Esophagus squamous epithelium (tissue), 5 donors: ENCODE measurements at places on chromosomes 12 and 14.

DNA sequence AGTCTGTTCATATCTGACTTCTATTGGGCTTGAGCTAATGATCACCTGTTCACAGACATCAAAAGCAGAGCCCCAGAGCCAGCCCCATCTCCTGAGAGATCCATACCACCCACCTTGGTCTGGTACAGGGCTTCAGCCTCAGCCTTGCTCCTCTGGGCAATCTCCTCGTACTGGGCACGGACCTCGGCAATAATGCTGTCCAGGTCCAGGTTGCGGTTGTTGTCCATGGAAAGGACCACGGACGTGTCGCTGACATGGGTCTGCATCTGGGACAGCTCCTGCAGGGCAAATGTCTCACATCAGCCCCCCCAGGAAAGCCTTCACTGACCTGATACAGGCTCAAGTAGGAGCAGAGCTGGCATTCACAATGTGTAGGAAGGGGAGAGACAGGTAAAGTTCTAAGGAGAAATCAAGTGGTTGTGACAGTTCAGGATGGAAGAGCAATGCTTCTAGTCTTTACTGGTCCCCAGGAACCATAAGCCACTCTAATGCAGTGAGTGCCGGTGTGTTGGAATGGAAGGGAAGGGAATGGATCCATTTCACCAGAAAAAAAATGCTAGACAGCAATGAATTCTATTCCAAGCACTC is 5.2 kb downstream of the KRT4 start:
- no peak for DNase-seq

DNA sequence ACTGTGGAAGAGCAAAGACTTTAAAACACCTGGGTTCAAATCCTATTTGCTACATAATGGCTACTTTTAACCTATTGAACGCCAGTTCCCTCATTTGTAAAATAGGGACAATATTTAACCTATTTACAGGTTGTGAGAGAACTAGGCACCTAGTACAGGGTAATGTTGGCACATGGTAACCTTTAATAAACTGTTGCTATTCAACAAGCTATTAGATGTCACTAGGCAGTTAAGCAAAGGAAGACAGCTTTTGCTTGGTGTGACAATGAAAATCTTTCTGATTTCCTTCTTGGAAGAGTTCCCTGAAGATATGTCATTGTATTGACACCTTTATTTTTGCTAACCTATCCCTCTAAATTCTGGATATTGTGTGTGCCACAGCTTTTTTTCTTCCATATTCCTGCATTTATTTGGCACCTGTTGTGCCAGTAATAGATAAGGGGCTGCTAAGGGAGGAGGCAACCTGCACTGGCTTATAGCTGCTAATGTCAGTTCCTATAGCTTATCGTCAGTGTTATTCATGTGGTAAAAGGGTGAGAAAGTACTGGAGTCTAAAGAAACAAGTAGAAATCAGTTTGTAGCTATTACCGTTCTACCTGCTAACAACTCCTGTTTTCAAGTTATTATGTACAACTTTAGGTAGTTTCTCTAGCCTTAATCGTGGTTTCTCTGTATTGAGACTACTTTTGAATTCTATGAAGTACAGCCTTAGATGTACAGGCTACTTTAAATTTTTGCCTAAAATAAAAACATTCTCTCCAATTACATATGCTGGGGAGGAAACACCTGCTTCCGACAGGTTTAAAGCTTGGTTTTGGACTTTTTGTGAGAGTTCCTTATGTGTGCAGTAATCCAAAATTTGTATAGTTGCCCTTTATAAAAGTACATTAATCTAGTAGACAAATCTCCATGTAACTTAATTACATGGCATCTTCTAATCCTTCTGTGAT is 24.3 kb downstream of the HIF1A start:
- no peak for DNase-seq

DNA sequence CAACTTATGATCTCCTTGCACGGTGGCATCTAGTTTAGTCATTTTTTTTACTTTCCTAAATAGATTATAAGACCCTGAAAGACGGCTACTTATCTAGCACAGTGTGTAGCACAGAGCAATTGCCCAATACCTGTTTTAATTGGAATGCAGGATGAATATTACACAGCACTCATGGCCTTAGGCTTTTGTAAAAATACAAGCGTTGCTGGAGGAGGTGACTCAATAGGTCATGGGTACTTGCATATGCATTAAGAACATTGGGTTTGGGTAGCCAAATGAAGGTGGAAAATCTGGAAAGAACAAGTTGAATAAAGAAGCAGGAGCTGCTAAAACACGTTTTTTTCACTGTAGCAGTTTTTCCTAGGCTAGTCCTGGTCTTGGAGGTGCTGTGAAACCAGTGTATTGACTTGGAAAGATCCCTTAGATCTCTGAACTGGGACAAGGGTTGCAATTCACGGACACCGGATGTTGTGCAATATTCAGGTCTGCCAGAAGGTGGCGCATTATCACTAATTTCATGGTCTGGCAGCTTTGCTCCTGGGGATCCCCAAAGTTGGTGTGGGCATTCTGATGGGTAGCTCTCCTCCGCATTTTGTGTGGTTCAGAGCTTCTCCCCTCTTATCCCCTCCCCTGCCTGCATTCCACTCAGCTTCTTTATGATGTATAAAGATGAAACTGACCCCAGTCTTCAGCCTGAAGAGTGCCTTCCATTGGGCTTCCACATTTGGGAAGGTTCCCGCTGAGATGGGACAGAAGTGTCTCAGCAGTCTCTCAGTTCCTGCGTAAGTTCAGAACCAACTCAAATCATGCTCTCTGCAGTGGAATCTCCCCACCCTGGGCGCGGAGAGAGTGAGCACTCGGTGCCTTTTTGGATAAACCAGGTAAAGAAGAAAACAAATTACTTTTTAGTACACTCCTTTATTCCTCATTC is 278.3 kb downstream of the NRXN3 start:
- no peak for DNase-seq

- DNase-seq, result no peak
These were observed 447.3 kb downstream of the NELL2 start for GRCh38 chr12:44428825-44429224.

- no peak for DNase-seq
These were observed 11.9 kb downstream of the CDC42BPB start for GRCh38 chr14:103045371-103045869.

- DNase-seq, result no peak
These were observed 129.8 kb downstream of the TBX5 start for GRCh38 chr12:114275932-114276785.

- no peak for DNase-seq
These were observed 30.6 kb downstream of the CCER1 start for GRCh38 chr12:90924406-90924805.

DNA sequence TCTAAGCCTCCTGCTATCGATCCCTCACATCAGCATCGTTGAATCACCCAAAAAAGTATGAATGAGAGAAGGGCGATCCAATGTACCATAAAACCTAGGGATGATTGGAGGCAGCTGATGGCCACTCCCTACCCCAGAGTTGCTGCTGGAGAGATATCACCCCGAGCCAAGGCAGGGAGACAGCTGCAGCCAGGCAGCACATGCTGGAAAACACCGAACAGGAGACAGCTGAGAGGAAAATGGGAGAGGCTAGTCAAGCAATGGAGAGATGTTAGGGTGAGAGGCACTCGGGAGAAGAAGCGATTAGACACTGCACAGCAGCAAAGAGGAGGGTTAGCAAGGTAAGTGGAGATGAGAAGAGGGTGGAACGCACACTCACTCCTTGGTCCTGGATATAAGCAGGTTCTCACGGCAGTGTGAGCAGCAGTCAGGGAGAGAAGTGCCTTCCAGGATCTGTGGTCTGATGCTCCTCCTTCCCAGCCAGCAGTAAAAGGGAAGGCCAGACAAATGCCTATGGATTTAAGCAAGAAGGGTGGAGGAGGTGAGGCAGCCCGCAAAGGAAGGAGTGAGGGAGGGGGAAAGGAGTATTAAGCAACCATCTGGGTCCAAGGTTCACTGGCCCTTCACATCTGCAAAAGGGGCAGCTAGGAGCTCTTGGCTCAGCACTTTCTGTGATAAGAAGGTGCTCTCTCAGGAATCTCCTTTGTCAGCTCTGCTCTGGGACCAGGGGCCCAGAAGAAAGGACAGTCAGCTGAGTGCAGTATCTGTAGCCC is at the start of gene SLC7A7:
Gene SLC7A7, minus strand, starts transcription at position 495 of the 773 bp plus-strand sequence. CDS start 2,037 bp downstream, outside the sequence.
- DNase-seq, result no peak

- DNase-seq, result no peak
These were observed 19.7 kb downstream of the PLEKHG3 start for GRCh38 chr14:64723691-64724577.

DNA sequence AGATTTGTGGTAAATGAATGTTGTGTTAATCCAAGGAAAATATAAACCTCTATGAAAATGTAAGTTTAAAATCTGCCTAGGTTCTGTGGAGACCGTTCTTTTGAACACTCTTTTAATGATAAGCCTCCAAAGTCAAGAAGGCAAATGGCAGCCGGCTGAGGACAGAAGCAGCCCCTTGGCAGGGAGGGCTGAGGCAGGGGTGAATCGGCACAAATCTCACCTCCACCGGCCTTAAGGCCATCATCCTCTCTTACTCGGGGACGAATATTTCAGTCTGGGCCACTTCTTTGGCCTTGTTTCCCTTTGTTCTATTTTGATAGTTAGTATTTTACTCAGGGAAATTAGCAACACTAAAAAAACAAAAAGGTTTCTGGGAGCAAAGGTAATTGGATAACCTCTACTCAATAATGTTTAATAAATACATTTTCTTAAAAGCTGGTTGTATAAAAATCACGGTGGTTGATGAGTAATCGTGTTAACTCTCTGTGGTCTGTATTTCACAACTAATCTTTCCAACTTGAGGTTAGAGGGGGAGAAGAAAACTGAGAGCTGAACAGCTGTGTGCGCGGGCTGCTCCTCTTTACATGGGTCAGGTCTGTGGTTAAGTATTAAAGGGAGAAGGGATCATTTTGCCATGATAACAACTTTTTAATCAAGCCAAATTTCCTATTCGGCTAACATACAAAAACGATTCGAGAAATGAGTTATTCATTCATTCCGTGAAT is 18.6 kb downstream of the LGMN start:
- no peak for DNase-seq

GRCh38 chr14:88013750-88014349 is 8.9 kb downstream of the GPR65 start:
- no peak for DNase-seq

- DNase-seq, result no peak
These were observed 12.6 kb upstream of the KLHDC2 start for GRCh38 chr14:49755378-49755777.

DNA sequence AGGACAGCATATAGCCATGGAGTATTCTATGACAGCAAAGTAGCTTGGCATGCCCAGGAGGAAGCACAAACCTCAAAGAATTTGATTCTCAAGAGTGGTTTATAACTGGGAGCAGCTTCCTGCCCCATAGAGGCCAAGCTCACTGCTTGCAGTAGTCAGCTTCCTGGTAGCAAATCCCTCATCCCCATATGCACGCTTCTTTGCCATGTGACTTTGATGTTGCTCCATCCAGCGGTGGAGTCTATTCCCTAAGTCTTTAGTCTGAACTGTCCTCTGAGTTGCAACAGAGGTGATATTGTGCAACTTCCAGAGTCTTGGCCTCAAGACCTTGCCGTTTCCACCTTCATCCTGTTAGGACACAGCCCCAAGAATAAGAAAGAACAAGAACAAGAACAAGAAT is 996.8 kb upstream of the TMEM132C start:
- no peak for DNase-seq

DNA sequence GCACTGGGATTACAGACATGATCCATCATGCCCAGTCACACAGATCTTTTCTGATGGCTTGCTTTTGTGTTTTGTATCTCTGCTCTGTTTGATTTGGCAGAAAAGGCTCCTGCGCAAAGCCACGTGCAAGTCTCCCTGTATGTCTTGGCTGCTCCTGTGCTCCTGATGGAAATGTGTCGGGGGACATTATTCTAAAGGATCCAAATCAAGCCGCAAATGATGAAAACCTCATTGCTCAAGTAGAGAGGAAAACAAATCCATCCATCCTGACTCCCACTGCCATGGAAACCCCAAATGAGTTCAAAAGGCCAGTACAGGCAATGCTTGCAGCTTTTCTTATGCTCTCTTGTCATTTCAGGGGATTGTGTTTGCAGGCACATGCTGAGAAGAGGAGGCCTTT is 93.8 kb downstream of the NDUFA12 start:
- DNase-seq, result no peak

GRCh38 chr14:40273417-40273816 is 841.2 kb upstream of the FBXO33 start:
- DNase-seq, result no peak

DNA sequence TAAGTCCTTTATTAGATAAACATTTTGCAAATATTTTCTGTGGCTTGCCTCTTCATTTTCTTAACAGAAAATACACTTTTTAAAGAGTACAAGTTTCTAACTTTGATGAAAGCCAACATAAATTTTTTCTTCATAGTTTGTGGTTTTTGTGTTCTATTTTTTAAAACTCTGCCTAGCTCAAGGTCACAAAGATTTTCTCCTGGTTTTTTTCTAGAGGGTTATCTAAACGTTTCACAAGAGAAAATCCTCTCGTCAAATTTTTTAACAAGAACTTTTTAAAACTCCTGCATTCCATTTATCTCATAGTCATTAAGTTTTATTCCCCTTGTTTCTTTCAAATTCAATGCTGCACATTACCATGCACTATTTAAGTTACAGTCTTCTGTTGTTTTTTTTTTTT is 8.2 kb downstream of the AREL1 start:
- DNase-seq, result no peak

DNA sequence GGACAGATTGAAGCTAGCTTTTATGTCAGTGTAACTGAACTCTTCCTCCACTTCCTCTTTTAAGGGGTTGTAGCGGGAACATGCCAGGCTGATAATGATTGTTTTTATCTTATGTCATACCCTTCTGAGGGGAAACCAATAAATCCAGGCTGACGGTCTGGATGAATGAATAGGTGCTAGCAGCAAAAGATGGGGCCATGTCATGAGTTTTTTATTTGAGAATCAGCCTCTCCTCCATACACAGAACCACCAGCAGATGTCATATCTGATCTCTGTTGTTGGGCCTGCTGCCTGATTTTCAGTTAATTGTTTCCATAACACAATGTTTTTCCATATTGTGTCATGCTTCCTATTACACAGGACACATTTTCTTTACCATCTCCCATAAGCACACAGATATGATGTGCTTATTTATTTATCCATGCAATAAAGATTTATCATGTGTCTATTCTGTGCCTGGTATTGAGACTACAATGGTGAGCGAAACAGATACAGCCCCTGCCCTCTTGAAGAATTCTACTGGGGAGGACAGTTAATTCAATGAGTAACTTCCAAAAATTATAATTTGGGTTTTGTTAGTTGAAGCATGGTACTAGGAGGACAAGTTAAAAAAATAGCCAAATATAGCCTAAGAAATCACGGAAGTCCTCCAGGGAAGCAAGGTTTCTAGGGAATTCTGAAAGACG is 33.6 kb upstream of the CRY1 start:
- no peak for DNase-seq

GRCh38 chr14:67515386-67516079 is 17.6 kb upstream of the PLEKHH1 start:
- DNase-seq, result no peak

- no peak for DNase-seq
These were observed 79.5 kb upstream of the CCDC198 start for GRCh38 chr14:57573173-57573572.
